ENCODE measurements at places on chromosomes 7 and 10.

GRCh38 chr10:50788951-50789945 is 49.5 kb downstream of the ASAH2B start:
- DNase-seq, result no peak

GRCh38 chr7:133789974-133790373 is 337.2 kb upstream of the LRGUK start:
- DNase-seq, result no peak

GRCh38 chr7:127393368-127394058 is 1.0 kb upstream of the ZNF800 start:
- no peak for DNase-seq

DNA sequence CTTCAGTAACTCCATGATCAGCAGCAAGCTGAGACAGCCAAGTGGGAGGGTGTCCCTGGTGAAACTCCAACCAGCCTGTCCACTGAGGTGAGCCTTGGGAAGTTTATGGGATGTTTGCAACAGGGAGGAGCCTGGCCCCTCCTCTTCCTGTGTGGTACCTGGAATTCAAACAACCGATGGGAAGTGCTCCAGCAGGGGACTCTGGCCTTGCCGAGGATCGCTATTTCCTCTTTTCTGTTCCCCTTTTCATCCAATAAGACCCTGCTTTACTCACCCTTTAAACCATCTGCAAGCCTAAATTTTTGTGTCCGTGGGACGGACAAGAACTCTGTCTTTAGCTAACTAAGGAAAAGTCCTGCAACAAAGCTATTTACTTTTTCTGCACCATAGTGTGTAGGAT is 491.1 kb upstream of the ZMIZ1 start:
- DNase-seq, result no peak

DNA sequence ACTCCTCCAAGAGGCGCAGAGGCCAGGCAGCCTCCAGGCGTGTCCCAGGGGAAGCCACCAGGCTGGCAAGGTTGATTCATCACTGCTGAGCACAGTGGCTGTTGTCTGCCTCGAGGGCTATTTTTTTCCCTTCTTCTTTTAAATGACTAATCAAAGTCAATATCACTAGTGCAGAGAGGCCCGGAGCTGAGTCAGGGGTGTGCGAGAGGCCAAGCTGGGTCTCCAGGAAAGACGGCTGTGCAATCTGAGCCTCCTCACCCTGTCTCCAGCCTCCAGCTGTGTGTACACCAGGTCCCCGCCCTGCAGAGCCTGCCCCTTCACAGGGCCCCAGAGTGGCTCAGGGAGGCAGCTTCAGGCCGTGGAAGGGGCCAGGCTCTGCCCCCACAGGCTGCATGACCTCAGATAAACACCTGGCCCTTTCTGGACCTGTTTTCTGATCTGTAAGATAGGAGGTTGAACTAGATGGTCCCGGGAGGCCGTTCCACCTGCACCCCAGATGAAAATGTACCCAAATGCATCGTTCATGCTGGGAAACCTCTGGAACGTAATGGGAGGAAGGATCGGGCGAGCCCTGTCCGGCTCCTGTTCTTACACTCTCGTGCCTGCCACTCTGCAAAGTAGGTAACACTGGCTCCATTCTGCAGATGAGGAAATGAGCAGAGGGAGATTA is 3.7 kb downstream of the STX1A start:
- no peak for DNase-seq

- DNase-seq, result no peak
Observed at GRCh38 chr7:140168816-140169215, 8.0 kb downstream of the KDM7A start.

GRCh38 chr7:142669074-142669654 is 80.1 kb upstream of the PRSS1 start:
- no peak for DNase-seq

DNA sequence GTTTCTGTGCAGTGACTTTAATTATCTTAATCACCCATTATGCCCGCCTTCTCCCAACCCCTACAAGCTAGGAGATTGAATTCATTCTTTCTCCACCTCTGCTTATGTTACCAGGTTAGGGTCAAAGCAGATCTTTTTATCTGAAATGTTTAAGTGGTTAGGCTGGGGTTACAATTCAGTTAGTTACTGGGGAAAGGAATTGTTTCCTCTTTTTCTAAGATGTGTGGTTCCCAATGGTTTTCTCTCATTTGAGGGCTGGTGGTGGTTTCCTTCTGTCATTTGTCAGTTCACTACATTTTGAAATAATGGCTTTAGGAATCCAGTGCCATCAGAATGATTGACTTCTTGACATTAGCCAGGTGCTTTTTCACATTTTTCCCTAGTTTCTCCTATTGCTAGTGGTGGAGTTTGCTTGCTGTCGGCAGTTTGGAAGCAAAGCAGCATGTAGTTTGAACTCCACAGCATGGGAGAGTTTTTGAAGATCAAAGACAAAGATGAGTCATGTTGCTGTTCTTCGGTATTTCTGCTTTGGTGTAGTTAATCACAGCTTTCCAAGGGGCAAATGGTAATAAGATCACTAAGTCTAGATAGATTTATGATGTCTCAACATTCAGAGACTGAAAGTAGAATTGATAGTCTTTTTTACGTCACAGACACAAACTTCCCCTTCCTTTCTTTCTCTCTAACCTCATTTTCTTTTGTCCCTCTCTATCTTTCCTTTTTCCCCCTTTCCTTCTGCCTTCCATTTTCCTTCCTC is 168.2 kb downstream of the SND1 start:
- no peak for DNase-seq

DNA sequence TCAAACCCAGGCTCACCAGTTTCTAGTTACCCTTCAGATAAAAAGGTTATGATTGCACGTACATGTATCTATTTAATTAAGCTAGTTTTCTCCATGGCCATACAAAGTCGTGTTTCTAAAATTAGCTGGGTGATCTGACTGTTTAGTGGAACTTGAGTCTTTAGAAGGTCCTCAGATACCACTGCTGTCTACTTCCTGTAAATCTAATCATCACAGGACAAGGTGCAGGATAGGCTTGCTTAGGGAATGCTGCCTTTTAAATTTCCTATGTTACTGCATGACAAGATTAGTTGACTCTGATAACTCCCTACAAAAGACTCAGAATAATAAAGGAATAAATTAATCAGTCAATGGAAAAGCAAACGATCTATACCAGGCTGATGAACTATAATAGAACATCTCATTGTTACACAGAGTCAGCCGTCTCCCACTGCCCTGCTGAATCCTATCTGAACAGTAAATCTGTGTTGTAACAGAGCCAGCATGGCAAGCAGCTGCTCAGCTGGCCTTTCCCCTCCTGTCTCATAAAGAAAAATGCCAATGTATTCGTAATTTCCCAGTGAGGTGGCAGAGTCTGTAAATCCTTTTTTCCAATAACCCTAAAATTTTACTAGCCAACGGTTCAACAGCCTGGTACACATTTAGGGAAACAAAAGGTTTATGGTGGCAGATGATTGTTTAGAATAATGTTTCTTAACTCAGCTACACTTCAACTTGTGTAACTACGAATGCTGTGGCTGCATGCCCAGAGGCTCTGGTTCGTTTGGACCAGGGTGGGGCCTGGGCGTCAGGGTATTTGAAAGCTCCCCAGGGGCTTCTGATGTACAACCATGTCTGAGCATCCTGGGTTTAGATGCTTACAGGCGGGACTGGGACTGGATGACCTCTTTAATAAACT is 318.0 kb downstream of the PAXIP1 start:
- DNase-seq, result no peak

GRCh38 chr10:58943256-58943890 is 233.1 kb upstream of the PHYHIPL start:
- DNase-seq, result no peak

- no peak for DNase-seq
Observed at GRCh38 chr10:131722525-131723264, 178.1 kb upstream of the PPP2R2D start.

DNA sequence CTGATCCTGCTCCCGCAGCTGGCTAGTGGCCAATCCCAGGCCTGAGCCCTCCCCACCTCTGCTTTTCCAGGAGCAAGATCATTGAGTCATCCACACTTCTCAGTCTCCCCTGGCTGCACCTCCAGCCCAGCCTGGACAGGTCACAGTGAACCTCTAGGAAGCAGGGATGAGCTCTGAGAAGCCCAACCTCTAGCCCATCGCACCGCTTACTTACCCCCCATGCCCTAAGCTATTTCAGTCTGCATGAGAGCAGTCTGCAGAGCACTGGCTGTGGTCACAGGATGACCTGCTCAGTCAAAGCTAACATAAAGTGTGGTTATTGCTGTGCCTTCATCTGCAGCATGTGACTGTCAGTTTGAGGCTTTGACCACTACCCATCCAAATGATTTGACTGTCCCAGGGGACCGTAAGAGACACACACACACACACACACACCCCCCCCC is 129.2 kb downstream of the SORBS1 start:
- DNase-seq, result no peak

GRCh38 chr10:80966326-80966986 is 428.8 kb downstream of the SH2D4B start:
- no peak for DNase-seq

DNA sequence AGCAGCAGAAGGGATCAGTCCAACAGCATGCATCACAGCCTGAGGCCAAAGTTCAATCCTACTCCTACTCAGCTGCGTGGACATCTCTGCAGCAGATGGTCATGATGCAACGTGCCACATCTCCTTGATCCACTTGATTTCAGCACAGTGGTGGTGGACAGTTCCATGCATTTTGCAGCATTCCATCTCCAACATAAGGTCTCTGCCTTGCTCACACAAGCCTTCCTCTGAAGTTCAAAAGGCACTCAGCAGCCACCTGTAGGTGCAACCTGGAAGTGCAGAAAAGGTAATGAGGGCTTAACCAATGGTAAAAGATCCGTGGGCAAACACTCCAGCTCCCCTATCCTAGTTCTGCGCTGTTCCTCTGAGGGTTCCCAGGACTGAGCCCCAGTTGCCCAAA is 57.5 kb upstream of the CHCHD3 start:
- DNase-seq, result no peak

DNA sequence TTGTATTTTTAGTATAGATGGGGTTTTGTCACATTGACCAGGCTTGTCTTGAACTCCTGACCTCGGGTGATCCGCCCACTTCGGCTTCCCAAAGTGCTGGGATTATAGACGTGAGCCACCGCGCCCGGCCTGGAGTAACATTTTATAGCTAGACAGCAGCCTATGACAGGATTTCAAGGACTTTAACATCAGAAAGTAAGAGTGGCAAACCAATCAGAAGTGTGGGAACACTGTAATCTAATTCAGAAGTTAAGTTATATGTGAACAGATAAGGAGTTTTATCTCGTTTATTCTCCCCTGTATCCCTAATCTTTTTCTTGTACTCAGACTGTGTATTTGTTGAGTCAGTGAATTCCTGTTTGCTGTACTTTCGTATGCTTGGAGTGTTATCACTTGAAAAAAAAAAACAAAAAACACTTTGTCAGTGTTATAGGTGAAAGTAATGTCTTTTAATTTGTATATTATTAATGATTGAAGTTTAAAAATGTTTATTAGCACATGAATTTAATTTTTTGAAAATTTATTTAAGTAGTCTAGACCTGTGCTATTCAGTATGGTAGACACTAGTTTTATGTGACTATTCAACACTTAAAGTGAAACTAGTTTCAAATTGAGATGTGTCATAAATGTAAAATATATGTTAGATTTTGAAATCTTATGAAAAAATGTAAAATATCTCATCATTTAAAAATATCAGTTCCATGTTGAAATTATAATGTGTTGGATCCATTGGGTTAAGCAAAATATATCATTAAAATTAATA is 38.6 kb downstream of the RSBN1L start:
- no peak for DNase-seq

DNA sequence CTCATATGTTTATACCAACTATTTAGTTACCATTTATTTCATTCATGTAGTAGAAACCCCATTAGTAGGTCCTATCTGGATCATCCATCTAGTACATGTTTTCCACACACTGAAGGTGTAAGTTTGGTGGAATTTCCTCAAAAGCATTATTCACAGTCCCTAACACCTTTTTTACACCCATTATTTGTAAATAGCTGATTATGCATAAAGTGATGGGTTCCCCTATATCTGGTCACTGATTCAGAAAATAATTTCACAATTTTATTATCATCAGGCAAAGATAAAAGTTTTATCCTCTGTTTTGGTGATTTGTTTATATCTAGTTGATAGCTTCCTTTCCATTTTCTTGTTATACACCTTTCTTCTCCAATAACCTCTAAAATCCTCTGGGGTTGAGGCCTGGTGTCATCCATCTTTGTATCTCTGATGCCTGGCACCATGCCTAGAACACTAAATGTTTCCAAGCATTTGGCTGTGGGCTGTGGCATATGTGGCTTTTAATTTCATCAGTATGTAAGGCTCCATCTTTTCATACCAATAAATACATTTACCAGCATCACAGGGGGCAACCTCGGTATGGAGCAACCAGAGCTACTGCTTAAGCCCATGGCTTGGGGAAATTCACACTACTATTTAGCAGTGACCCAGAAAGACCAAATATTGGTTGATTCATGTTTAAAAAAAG is 1089.5 kb upstream of the LRRN3 start:
- DNase-seq, result no peak

- DNase-seq, result no peak
Observed at GRCh38 chr7:29039821-29040578, 81.9 kb upstream of the TRIL start.

DNA sequence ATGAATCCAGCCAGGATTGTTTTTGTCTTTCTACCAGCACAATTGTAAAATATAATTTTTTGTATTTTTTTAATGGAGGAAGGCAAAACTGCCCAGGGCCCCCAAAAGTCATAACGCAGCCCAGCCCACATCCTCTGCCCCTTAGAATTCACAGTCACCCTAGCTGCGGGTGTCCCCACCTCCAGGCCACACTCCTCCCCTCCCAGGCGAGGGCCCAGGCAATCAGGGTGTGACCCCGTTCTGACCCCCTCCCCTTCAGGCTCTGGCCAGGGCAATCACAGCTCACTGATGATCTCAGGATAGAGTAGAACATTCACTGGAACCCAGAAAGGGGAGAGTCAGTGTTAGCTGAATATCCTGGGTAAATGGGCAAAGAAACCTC is 92.0 kb upstream of the MACROH2A2 start:
- no peak for DNase-seq

DNA sequence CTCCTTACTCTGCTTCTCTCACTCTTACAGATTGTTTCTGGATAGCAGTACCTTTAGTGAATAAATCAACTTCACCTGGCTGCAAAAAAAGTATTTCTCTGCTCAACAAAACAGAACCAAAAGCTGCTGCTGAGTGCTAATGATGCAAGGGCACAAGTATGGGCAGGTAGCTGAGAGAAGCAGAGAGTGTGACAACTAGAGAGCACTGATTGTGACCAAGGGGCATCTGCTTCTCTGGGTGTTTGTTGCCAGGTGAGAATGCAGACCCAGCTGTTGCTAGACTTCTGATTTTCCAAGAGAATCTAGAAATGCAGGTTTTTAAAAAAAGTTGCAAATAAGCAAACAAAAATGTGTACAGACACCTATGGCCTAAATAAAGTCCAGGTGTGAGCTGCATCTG is 25.3 kb upstream of the PPIF start:
- no peak for DNase-seq

- DNase-seq, result no peak
Observed at GRCh38 chr7:32161708-32162107, 91.5 kb upstream of the PDE1C start.

- DNase-seq, result no peak
Observed at GRCh38 chr7:23687011-23687410, 7.0 kb downstream of the FAM221A start.

GRCh38 chr7:121278120-121279021 is 50.4 kb upstream of the WNT16 start:
- DNase-seq, result no peak
